ENCODE measurements at places on chromosomes 11 and 22. TPM values are rescaled to one million over a fixed set of nuclear protein-coding genes. Genes with fewer than 3 reads are reported as not detected.

DNA sequence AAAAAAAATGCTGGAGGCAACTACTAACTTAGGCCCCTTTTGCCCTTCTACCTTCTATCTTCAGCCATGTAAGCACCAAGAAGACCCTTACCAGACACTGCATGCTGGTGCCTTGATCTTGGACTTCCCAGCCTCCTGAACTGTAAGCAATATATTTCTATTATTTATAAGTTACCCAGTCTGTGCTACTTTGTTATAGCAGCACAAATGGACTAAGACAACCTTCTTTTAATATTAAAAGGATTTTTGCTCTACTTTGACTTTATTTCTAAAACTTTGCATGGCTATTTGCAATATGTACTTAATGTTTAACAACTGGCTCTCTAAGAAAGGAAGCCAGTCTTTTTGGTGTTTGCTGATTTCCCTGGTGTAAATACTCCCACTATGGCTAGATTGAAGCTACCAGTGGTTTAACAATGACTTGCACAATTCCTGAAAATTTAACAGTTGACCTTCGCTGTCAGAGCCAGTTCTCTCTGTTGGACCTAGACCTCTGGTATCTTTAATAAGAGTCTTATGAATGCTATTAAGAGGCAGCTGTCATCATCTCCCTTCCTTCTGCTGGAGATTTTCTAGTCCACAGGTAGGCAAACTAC lies 25.2 kb downstream of the OR6Q1 start:
- H3K27ac ChIP-seq, result no peak overlapping the region
- no peak for DNase-seq
- H3K36me3 ChIP-seq, result no peaks in the 10 kb centered on the region
- no peaks in the 10 kb centered on the region for H3K27me3 ChIP-seq
- H3K4me1 ChIP-seq, result peaks cover 8% of the 10 kb centered on the region

SLC22A8 gene
- total RNA-seq, result not detected

DNA sequence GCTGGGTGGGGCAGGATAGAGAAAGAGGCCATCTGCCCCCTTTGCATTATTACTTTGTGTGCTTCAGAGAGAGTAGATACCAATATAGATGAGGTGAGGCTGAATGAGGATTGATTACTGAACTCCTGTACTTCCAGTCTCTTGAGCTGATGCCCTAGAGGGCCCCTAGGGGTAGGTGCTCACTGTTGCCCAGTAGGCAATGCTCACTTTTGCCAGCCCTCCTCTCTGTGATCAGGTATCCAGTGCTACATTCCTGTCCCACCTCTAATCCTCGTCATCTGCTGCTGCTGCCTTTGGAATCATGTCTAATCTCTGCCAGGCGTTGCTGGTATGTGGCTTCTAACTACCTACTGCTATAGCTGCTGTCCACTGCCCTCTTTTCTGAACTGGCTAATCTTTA lies 57.2 kb downstream of the CCDC83 start:
- H3K27ac ChIP-seq, result no peak overlapping the region
- no peak for DNase-seq
- H3K4me3 ChIP-seq, result no peak overlapping the region
- H3K4me1 ChIP-seq, result no peaks in the 10 kb centered on the region

OVOL1 gene
- 5.7 TPM for total RNA-seq

CARD18 gene
- not detected for total RNA-seq

DNA sequence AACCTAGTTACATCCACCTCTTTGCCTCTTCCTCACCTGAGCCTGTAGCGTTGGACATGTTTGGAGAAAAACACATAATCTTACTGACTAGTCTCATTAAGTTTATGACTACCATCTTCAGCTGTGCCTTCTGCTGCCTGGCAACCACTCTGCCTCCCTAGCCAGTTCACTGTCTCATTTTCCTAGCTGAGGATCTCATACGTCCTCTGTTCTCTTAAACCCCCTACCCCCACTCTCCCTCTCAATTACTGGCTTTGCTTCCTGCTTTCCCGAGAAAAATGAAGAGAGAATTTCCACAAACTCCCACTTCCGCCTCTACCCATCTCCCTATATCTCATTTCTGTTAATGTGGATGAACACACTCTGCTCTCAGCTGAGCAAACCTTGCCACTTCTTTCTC lies 239.3 kb upstream of the POU2AF2 start:
- peaks cover 14% of the 10 kb centered on the region for H3K4me1 ChIP-seq
- no peaks in the 10 kb centered on the region for H3K36me3 ChIP-seq
- no peak overlapping the region for H3K27ac ChIP-seq
- no peak overlapping the region for H3K4me3 ChIP-seq
- no peaks in the 10 kb centered on the region for H3K27me3 ChIP-seq

DNA sequence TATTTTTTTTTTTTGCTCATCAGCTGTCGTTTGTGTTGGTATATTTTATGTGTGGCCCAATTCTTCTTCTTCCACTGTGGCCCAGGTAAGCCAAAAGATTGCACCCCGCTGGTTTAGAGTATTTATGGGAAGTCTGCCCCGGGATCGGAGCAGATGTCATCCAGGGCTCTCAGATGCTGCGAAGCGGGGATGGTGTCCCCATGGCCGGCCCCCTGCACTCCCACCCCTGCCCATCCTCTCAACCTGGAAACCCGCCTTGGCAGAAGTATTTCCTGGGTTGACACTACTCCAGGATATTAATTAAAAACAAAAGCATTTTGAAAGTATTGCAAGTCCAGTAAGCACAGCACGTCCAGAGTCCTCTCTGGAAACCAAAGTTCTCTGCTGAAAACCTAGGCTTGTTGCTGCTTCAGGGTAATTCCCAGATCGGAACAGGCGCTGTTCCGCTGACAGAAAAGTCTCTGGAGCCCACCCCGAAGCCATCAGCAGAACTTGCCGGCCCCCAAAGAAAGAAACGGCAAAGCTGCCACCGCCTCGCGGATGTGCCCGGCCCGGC lies 833 bp downstream of the SCUBE2 start:
- peaks cover 2% of the 10 kb centered on the region for H3K36me3 ChIP-seq
- no peak overlapping the region for H3K27ac ChIP-seq
- H3K4me3 ChIP-seq, result peak overlapping the region; percentile 81
- peaks cover 2% of the 10 kb centered on the region for H3K4me1 ChIP-seq
- peaks cover 10% of the 10 kb centered on the region for H3K27me3 ChIP-seq
- no peak for DNase-seq

- H3K27me3 ChIP-seq, result peaks cover 6% of the 10 kb centered on the region
- no peak for DNase-seq
- H3K4me1 ChIP-seq, result no peaks in the 10 kb centered on the region
- no peak overlapping the region for H3K27ac ChIP-seq
Observed at GRCh38 chr11:1341928-1342524, 32.6 kb upstream of the TOLLIP start.

TEX12 gene
- 0.31 TPM for total RNA-seq

SDHD gene
- 79.6 TPM for total RNA-seq

MISFA gene
- 2.8 TPM for total RNA-seq

DNA sequence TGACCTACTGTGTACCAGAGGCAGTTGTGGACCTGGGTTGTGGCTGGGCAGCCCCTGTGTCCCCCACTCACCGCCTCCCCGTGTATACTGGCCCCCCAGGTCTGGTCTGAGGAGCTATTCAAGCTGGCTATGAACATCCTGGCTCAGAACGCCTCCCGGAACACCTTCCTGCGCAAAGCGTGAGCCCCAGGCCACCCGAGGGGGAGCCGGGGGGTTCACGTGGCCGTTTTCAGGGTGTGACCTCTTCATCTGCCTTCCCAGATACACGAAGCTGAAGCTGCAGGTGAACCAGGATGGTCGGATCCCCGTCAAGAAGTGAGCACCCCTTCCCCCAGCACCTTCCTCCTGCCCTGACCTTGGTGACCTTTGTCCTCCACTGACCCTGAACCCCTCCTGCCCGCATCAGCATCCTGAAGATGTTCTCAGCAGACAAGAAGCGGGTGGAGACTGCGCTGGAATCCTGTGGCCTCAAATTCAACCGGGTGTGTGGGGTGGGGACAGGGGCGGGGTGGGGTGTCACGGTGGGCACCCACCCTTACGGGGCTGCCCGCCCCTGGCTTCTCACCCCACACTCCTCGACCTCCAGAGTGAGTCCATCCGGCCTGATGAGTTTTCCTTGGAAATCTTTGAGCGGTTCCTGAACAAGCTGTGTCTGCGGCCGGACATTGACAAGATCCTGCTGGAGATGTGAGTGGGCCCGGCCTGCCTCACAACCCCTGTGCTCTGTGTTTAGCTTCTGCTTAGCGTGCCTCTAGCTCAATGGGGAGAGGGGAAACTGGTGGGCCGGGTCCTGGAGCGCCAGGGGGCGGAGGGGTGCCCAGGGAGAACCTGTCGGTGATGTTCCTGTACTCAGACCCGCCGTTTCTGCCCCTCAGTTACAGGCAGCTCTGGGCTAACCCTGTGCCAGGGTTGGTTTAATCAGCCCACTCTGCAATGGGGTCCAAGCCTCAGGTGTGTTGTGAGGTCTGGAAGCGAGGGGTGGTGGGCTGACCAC lies 4.1 kb downstream of the PLCB3 start:
- H3K4me1 ChIP-seq, result no peaks in the 10 kb centered on the region
- no peak overlapping the region for H3K4me3 ChIP-seq
- no peak overlapping the region for H3K27ac ChIP-seq
- no peaks in the 10 kb centered on the region for H3K27me3 ChIP-seq
- DNase-seq, result no peak
- peaks cover 54% of the 10 kb centered on the region for H3K36me3 ChIP-seq

NAGA gene
- 16.1 TPM for total RNA-seq

GRCh38 chr11:66328031-66328301 lies 8.3 kb downstream of the RIN1 start:
- H3K4me1 ChIP-seq, result 0 out of 2 replicates have a peak, but pooled peaks cover 3% of the 10 kb centered on the region
- no peaks in the 10 kb centered on the region for H3K27me3 ChIP-seq
- H3K4me3 ChIP-seq, result no peak overlapping the region
- no peak overlapping the region for H3K27ac ChIP-seq
- H3K36me3 ChIP-seq, result no peaks in the 10 kb centered on the region

DNA sequence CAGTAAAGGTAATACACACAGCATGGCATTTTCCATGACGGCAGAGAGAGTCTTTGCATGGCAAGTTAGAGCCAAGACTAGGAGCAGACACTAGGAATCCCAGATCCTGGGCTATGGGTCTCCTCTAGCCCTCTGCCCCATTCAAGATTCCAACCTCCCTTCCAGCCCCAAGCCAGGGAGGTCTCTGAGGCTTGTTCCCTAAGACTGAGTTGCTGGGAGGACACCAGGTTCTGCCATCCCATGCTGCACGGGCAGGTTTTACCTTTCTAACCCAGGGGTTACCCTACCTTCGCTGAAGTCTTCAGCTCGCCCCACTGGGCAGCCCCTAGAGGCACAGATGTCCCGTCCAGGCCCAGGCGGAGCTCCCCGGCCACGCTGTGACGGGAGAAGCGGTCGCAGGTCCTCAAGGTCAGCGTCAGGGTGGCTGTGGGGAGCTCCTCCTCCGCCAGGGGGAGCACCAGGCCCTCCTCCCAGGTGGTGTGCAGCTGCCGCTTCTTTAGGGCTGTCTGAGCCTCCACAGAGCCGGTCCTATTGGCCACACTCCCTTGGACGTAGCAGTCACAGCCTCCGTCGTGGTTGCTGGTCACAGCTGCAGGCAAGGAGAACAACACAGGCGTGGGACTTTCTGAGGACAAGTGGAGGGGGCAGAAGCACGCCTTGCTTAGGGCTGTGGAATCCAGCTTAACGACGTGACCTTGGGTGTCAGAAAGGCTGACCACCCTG lies 33.8 kb downstream of the SYT13 start:
- no peaks in the 10 kb centered on the region for H3K36me3 ChIP-seq
- H3K4me3 ChIP-seq, result no peak overlapping the region
- no peaks in the 10 kb centered on the region for H3K27me3 ChIP-seq
- no peak overlapping the region for H3K27ac ChIP-seq

CELSR1 gene
- 21.2 TPM for total RNA-seq

- no peak overlapping the region for H3K27ac ChIP-seq
- H3K4me1 ChIP-seq, result no peaks in the 10 kb centered on the region
- no peaks in the 10 kb centered on the region for H3K36me3 ChIP-seq
- peak; percentile 3 for DNase-seq
- H3K4me3 ChIP-seq, result no peak overlapping the region
Observed at GRCh38 chr22:49368221-49368975, 459.3 kb downstream of the BRD1 start.

RIMBP3B gene
- 0.77 TPM for total RNA-seq

PIK3IP1 gene
- total RNA-seq, result 0.87 TPM

PPP2R1B gene
- 105 TPM for total RNA-seq

EXPH5 gene
- 3.1 TPM for total RNA-seq

All from H9 (cell line).